Heart right ventricle (tissue), 16 donors: ENCODE measurements at places on chromosomes 6 and 20. TPM values are rescaled to one million over a fixed set of nuclear protein-coding genes. Genes with fewer than 3 reads are reported as not detected.

Gene PLN
- 764 TPM for polyA plus RNA-seq

Gene SNAP25
- 0.09 TPM for polyA plus RNA-seq

DNA sequence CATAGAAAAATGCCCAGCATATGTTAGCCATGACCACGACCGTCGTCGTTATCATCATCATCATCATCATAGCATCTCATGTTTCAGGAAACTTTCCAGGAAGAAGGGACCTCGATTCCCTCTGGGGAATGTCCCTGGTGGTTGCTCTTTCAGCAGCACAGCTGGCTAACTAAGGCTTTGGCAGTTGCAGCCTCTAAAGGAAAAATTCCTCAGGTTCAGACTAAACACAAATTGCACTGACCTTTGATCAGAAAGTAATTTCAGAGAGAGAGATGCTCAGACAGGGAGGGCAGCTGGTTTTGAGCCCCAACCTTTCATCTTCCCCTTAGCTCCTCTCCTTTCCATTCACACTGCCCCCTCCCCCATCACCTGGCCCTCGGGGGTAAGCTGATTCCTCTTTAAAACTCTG is 5.6 kb upstream of the CFB start:
- DNase-seq, result no peak

DNA sequence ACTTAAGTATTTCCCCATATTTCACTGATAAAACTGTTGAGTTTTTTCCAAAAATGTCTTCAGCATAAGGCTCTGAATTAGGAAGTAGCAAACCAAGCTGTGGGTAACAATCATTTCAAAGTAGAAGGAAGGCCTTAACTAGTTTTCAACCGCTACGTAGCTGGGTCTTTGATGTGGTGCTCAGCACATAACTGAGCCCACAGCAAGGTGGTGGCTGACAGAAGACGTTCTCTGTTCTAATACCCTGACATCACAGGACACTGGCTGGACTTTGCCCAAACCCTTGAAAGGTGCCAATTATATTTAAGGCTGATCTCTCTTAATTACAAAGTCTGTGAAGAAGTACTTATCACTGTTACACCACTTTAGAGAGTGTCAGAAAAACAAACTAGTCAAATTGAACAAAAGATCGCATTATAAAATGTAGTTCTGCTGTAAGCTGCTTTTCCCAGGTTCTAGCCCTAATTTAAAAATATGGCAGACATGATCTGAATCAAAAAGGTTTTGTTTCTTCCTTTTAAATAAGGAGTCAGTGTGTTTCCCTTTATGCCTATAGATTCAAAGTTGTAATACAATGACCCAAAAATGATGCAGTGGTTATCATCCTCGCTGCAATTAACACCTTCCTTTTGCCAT is 26.7 kb downstream of the MAN1A1 start:
- DNase-seq, result no peak

DNA sequence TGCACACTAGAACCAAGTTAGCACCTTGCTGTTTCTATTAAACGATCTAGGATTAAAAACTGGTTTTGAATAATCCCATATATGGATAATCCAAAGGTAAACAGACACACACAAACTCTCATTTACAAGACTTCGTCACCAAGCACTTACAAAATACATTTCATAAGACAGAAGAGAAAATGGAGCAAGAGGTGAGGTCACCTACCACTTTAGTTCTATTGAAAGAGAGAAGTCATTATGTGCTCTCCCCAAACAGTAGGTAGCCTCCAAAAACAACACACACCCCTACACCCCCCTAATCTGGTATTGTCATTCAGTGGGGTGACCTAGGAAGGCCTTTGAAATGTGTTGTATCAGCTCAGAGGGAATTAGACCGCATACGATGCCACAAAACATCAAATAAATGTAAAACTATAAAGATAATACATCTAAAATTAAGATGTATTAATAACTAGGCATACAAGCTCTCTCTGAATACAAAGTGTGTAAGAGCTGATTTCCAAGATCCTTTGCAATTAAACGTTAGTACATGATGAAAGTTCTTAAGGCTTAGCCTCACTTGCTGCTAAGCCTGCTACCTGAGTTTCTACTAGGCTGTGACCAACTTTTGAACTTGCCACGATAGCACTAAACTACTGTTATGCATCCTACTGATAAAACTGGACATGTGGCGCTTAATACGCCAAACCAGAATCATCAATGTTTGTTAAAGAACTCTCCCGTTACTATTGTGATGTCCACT is 1.6 kb downstream of the SRPK1 start:
- DNase-seq, result no peak

DNA sequence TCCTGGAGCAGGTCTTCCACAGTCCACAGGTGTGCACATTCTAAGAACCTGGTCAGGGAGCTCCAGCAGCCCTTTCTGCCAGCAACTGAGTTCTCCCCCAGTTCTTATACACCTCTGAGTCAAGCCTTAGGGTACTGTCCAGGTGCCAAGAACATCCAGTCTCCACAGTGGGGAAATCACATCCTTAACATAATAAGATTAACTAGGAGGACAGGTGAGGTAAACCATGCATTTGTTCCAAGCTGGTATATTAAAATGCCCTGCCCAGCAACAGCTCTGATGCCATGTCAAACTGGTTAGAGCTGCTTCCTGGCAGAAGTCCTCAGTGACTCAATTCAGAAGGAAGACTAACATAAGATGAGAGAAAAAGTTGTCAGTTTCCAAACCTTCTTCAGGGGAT is 303.9 kb upstream of the SGK1 start:
- DNase-seq, result no peak
